ENCODE measurements at places on chromosomes 1 and 21.

DNA sequence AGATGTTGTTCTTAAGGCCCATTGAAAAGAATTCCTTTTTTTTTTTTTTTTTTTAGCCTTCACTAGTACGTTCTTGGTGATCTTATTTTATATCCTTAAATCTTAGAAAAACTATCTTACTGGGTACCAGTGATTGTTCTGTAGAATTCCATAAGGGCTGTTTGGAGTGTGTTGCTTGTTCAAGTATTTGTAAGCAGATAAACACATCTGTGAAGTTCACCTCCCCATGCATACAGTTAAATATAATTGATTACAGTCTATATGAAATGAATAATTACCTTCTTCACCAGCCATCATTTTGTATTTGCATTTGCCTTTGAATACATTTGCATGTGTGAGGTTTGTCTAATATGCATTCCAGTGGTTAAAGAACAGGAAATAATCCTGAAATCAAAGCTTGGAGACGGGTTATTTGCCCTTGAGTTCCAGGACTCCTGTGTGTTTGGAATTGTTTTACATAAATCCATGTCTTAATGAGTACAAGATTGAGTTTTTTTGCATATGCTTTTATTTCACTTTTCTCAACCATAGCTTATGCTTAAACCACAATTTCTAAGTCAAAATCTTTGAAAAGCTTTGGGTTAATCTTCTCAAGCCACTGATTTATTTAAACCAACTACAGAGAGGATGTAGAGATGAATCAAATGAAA, 73.1 kb downstream of the VPS13D start:
- no peak for DNase-seq

GRCh38 chr1:58162952-58163550, 383.5 kb downstream of the OMA1 start:
- DNase-seq = peak; percentile 5

GRCh38 chr1:157035121-157035520, 10.4 kb downstream of the ARHGEF11 start:
- no peak for DNase-seq

DNA sequence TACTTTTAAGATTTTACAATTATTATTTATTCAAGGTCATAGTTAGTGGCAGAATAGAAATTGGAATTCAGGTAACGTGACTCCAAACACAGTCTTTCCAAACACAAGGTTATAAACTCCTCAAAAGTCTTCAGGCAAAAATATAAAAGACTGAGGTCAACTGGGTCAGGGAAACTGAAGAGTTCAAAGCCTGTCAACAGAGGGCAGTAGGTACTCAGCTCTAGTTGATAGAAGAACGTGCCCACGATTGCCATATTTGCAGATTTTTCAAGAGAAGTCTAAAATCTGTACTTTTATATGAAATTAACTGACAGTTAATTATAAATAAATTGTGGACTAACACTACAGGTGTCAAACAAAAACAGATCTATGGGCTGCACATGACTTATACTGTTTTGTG, 135.0 kb downstream of the LHX4 start:
- DNase-seq = peak; percentile 41

- no peak for DNase-seq
Observed at GRCh38 chr1:100296140-100296539, 30.1 kb downstream of the RTCA start.

DNA sequence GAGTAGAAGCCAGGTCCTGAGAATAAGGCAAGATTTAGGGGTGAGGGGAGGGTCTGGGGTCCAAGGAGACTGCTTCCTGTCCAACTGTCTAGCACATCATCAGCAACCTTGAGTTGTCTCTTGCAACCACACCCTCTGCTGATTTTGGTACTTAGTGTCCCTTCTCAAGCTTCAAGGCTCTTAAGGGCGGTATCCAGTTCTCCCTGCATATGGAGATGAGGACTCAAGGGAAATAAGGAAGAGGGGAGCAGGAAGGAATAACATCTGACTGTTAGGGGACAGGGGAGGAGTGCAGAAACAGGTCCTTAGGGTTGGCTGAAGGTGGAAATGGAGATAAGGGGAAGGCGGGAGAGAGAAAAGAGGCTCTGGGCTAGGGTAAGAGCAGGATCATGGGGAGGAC, 12.3 kb downstream of the MYOG start:
- DNase-seq = no peak

GRCh38 chr1:20074725-20075171, 4.8 kb downstream of the PLA2G5 start:
- DNase-seq = no peak

- DNase-seq = no peak
Observed at GRCh38 chr1:148362626-148363438, 120.3 kb downstream of the PPIAL4G start.

DNA sequence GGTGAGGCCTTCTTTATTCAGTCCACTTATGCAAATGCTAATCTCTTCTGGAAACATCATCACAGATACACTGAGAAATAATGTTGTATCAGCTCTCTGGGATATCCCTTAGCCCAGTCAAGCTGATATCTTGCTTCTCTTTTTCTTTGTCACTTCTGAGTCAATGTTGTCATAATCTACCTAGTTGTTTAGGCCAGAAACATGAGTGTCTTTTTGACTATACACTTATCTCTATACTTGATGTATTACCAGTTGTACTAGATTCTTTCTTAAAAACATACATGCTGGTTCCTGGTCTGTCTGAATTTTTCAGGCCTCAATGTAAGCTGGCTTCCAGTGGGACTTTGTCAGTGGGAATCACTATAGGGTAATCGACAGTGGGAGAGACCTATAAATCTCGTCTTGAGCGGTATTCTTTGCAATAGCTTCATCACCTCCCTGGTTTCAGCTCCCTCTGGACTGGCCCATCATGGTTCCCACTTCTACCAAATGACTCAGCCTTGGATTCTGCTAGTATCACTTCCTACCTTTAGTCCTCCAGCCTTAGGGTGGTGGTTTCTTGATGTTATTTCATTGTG, 135.2 kb upstream of the CYYR1 start:
- DNase-seq = no peak

DNA sequence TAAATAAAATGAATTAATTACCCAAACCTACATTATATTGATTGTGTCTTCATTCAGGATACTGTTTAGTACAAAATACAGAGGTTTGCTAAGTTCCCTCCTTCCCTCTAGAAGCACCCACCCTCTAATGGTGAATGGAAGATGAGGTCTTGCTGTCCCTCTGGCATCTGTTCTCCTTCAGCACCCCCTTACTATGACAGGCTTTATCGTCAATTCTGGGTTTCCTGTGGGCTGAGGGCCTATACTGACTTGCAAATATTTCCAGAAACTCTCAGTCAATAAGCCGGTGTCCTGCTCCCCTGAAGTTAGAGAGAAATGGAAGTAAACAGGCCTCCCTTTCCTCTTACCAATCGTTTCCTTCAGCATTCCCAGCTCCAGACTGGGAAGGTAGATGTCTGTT, 13.2 kb downstream of the LAX1 start:
- DNase-seq = no peak

DNA sequence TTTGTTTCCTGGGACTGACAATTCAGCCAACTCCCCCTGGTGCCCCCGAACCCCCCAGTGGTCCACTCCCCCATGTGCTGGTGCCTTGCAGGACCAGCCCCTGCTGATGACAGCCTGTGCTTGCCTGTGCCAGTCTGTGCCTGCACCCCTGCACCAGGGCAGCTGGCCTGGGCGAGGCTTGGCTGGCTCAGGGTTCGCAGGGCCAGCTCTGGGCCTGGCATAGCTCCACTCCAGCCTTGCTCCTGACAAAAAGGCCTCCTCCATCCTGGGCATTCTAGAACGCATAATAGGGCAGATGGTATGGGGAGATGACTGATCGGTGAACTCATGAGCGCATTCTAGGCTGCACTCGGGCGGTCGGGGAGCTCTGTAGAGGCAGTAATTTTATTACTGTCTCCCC, 5.4 kb downstream of the CNTN2 start:
- no peak for DNase-seq

GRCh38 chr1:209617047-209617673, 33.6 kb downstream of the CAMK1G start:
- DNase-seq = no peak

GRCh38 chr21:45451091-45451740, 46.3 kb downstream of the COL18A1 start:
- DNase-seq = no peak
